ENCODE measurements at places on chromosomes 5 and 9.

GRCh38 chr9:129282731-129283211 lies 104.7 kb upstream of the IER5L start:
- no peak for DNase-seq

GRCh38 chr9:89278997-89279739 lies 31.8 kb upstream of the CKS2 start:
- DNase-seq = peak; percentile 31

GRCh38 chr9:63859475-63860215 lies 1425.4 kb downstream of the FOXD4L5 start:
- DNase-seq = peak; percentile 84

- no peak for DNase-seq
Observed at GRCh38 chr5:133242221-133242835, 190.5 kb downstream of the HSPA4 start.

DNA sequence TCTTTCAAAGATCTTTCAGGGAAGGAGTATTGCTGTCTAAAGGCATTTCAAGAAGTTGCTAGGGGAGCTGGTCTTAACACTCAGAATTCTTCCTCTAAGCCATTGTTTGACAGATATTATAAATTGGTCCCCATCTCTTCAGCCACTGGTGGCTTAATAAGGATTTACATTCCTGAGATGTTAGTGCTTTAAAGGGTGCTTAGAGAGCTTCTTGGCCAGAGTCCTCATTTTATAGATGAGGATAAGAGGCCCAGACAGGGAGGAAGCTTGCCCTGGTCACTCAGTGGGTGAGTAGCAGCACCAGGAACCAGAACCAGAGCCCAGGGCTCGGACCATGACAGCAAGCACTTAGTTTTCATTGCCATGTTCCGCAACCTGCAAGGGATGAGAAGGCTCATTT lies 53.2 kb downstream of the GALNT10 start:
- no peak for DNase-seq

DNA sequence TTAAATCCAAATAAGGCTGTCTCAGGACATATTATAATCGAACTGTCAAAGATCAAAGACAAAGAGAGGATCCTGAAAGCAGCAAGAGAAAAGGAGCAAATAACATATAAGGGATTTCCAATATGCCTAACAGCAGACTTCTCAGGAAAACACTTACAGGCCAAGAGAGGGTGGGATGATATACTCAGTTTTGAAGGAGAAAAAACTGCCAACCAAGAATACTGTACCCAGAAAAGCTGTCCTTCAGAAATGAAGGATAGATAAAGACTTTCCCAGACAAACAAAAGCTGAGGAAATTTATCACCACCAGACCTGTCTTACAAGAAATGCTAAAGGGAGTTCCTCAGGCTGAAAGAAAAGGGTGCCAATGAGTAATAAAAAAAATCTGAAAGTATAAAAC lies 16.0 kb downstream of the EGFLAM start:
- DNase-seq = no peak

GRCh38 chr5:68189171-68189570 lies 26.4 kb upstream of the PIK3R1 start:
- DNase-seq = no peak

DNA sequence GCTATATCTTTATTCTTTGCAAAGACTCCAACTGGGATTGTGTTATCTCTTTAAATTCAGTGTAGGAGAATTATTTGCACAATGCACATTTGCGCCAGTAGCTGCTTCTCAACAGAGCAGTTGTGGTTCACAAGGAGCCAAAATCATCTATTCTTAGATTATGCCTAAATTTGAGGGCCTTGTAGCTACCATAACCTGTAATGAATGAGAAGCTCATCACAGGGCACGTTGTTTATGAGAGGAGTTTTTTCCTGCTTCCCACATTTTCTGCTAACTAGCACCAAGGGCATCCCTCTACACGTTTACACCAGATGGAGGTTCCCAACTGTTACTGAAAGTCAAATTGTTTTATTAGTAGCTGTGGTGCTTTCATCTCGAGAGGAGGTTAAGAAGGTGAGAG lies 322.4 kb downstream of the TMEM161B start:
- DNase-seq = no peak

DNA sequence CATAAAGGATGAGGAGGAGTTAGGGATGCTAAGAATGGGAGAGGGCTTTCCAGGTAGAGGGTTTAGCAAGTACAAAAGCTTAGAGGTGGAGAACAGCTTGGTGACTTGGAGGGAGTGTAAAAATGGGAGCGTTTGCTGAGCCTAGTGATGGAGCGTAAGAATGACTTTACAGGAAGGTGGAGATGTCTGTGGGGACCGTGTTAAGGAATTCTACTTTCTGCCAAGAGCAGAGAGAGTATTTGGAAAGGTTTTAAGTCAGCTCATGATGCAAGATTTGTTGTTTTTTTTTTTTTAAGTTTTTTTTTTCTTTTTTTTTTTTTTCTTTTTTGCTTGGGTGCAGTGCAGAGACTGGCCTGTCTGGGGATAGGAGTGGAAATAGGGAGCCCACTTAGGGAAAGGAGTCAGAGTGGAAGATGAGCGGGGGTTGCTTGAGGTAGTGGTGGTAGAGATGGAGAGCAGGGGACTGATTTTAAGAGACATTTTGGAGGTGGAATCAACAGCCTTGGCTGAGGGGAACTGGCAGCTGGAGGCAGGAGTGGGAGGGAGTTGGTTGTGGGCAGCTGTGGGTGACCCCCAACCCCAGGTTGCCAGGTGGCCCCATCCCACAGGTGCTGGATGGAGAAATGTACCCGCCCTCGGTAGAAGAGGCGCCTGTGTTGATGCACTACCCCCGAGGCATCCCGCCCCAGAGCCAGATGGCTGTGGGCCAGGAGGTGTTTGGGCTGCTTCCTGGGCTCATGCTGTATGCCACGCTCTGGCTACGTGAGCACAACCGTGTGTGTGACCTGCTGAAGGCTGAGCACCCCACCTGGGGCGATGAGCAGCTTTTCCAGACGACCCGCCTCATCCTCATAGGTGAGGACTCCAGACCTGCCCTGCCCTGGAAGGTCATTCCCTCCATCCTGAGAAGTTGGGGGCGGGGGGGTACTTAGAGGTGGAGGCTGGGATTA lies 12.4 kb downstream of the PTGS1 start:
- DNase-seq = no peak

- DNase-seq = no peak
Observed at GRCh38 chr5:86837610-86838009, 219.9 kb downstream of the COX7C start.

- DNase-seq = no peak
Observed at GRCh38 chr5:123992641-123993040, 480.7 kb downstream of the CSNK1G3 start.

GRCh38 chr9:5884191-5884590 lies 6.5 kb upstream of the MLANA start:
- DNase-seq = no peak

DNA sequence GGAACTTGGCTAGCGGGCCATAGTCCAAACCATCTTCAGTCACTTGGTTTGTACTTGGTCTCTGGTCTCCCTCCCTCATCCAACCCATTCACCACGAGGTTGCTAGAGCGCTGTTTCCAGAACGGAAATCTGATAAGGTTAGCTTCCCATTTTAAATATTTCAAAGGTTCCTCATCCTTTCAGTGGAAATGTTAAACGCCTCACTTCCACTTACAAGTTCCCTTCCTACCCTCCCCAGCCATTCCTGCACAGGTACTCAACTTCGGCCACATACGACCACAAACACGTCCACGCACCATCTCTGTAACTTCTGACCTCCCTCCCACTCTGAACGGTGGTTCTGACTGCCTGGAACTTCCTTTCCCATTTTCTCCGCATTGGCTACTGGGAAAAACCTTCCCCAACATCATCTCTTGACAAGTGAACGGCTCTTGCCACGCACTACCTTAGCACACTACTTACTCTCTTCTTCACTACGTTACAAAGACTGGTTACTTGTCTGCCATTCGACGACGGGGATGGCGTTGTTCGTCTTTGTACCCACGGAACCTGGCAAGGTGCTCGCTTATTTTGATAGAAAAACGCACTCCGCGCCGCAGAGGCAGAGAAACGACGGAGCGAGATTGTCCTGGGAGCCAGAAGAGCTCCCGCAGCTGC lies 629 bp downstream of the CCNH start:
- peak; percentile 32 for DNase-seq

- DNase-seq = no peak
Observed at GRCh38 chr9:137139468-137140150, 655 bp downstream of the GRIN1 start.

DNA sequence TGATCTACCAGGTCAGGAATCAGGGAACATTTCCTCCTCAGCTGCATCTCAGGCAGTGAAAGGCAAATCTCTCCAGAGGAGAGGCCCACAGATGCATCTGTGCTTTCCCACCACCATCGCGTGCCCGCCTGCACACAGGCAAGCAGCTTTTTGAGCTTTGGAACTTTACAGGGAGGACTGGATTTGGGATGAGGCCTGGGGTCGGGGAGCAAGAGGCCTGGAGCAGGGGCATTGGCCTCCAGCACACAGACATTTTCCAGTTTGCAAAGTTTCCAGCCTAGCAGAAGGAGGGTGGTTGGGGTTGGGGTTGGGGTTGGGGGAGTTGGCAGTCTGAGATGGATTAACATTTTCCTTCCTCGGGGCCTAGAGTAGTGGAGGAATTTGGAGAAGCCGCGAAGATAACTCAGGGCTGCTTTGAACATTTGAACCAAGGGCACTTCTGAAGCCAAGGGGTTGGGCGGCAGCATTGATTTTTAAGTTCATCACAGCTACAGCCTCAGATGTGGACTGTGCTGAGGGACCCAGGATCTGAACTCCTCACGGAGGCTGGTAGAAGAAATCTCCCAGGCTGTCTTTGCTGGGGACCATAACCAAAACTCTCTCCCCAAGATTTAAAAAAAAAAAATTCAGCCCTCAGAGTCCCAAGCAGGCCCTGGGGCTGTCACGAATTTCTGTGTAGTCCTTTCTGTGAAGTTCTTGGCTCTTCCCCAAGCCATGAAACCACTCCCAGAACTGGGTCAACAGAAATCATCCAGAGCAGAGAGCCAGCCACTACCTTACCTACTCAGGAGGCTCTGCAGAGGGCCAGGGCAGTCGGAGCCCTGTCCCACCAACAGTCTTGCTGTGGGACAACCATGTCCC lies 25.6 kb downstream of the C5orf15 start:
- DNase-seq = no peak

DNA sequence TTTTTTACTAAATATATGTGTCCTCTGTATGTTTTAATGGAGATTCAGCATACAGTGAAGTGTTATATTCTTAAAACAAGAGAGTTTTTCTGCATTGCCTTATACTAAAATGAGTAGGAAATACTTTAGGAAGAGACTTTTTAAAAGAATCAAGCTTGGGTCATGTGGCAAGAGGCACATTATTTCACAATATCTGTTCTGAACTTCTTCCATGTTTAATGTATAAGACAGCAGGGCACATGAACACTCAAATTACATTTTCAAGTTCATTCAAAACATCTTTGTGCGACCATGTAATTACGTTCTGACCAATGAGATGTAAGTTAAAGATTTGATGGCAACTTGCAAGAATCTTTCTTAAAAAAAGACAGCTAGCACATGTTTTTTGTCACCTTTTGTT lies 1055.9 kb downstream of the NR2F1-AS1 start:
- DNase-seq = no peak

GRCh38 chr9:126410229-126410628 lies 83.6 kb downstream of the MVB12B start:
- no peak for DNase-seq

GRCh38 chr9:89920131-89920530 lies 315.3 kb downstream of the GADD45G start:
- DNase-seq = no peak

GRCh38 chr5:171834461-171834860 lies 48.8 kb downstream of the SMIM23 start:
- no peak for DNase-seq

DNA sequence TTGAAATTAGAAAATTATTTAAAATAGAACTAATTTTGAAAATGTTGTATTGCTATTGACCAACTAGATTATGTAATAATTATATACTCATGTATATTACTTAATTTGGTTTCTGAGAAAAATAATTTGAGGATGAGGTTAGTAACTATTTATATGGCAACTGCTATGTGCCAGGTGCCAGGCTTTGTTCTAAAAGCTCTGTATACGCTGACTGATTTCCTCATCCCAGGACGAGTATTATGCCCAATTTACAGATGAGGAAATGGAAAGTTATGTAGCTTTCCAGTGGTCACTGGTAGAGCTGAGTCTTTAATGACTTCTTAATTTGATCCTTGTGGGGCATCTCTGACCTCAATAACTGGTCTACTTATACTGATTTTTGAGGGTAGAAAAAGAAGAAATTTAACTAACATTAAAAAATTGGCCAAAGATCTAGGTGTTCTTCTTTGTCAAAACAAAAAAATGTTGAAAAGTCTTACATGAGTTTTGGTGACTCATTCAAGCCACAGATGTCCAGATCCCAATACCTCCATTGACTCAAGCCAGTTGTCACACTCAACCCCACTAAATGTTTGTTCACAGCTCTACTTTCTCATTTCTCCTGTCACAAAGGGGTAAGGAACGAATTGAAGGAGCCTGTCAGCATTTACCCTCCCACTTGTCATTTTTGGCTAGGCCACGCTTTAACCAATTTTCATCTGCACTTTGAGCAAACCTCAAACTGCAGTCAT lies 228.1 kb upstream of the MEF2C start:
- no peak for DNase-seq

- DNase-seq = no peak
Observed at GRCh38 chr5:109865637-109866036, 175.9 kb downstream of the MAN2A1 start.

DNA sequence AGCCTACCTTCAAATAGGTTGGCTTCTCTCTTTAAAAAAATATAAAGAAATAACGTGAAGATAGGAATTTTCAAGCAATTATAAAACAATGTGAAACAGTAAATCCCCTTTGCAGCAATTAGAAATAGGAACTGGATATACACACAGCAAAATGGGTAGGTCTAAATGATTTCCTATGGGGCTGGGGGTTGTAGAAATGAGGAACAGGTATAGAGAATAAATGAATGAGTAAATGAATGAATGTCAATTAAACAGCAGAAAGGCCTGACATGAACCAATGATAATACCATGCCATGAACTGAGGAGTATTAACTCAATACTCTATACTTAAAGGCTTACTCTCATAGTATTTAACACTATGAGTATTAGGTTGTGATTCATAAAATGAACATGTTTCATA lies 21.6 kb downstream of the SSBP2 start:
- DNase-seq = no peak

DNA sequence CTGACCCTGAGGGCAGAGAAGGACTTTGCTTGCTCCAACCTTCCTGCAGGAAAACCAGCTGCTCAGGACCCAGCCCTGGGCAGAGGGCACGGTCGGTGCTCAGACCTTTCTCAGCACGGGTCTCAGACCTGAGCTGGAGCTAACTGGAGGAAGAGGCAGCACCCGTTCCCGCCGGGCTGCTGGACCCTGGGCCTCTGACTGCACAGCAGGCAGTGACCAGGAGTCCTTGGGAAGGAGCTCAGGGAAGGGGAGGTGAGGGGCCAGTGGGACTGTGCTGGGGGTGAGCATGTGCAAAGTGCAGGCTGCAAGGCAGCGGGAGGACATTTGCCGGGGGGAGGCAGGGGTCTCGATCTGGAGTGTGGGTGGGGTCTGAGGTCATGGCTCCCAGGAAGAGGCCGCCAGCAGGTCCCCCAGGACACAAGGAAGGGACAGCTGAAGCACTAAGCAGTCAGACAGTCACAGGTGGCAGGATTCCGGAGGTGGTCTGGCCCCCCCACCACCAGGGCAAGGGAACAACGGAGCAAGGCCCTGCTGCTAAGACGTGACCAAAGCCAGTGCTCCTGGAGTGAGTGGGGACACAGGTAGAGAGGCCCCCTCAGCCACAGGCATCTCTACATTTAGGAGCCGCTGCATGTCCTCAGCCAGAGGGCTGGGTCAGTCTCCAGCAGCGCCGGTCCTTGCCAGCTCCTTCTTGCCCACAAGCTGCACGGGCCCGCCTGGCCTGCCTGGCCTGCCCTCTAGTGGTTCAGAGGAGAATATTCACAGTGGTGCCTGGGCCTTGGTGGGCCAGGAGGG lies 4.8 kb upstream of the DPM2 start:
- DNase-seq = peak; percentile 75
